ENCODE measurements at places on chromosomes 12 and 14.

GRCh38 chr12:5881666-5882065 lies 63.4 kb downstream of the ANO2 start:
- DNase-seq, result no peak

DNA sequence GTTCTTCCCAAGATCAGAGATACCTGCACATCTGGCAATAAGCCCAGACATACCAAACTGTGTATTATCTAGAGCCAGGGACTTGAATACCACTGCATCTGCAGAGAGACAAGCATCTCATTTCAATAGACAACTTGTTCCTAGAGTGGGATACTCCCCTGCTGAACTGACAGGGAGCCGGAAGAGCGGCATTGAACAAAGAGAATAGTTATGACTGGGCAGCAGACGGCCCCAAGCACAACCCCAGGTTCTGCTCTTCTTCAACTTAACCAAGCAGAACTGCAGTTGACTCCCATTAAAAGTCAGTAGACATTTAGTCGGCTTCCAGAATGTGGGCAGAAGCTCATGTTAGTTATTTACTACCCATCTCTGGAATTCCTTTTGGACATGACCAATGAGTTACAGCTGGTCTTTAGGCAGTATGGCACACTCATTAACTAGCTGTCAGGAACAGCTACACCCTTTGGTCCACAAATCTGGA lies 112.9 kb downstream of the HMGA2 start:
- DNase-seq, result no peak

- DNase-seq, result peak; percentile 33
Observed at GRCh38 chr14:105420101-105420973, 710 bp downstream of the MTA1 start.

- DNase-seq, result no peak
Observed at GRCh38 chr12:12399776-12400305, 43.0 kb downstream of the BORCS5 start.

GRCh38 chr14:95062220-95062619 lies 95.1 kb downstream of the DICER1 start:
- DNase-seq, result no peak

DNA sequence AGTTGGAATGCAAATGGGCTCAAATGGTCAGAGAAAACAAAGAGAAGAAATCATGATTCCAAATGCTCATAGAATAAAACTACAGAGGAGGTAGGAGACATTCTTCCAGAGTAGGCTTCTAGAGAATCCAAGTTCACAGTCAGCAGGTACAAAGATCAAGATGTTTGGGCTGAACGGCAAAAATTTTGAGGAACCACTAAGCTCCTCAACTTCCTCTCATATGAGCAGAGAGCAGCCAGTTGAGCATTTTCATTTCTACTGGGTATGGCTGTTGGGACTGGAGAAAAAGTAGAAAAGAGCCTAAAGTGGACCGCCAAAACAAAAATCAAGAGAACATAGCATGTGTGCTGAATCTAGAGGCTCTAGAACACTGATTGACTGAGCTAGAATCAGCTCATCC lies 73.8 kb upstream of the ARID2 start:
- DNase-seq, result no peak

DNA sequence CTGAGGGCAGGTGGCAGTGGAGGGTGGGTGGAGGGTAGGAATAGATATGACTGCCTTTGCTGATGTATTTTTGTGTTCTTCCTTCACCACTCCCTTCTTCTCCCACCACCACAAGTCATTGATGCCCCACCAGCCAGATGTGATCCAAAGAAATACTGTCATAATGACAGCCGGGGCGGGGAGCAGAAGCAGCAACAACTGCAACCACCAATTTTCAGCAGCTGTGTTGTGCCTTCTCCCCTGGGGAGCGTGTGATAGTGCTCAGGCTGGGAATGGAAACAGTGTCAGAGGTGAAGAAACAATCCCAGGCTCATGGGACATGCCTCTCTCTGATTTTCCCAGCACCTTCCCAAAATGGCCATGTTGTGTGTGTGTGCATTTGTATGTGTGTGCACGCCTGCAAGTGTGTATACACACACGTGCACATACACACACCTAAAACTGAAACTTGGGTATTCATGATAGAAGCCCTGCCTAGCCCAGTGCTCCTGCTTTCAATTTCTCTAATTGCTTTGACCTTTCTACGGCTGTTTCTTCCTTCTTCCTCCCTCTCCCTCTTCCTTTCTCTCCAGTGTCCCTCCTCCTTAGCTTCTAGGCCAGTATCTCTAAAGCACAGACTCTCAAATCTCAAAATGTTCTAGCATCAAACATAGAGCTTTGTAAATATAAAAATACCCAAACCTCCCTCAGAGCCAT lies 299.2 kb upstream of the FKBP4 start:
- no peak for DNase-seq

DNA sequence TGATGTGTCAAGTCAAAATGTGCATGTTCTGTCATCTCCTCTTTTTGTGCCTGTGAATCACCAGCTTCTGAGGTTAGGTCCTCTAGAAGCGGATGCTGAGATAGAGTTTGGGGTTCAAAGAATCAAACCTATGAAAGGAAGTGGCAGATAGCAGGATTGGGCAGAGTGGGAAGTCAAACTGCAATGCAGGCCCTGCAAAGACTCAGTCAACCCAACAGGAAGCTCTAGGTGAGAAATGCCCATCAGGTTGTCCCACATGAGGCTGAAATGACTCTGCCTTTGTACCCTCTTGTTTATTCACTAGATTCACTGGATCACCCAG lies 4.5 kb upstream of the MIA2 start:
- DNase-seq, result no peak

DNA sequence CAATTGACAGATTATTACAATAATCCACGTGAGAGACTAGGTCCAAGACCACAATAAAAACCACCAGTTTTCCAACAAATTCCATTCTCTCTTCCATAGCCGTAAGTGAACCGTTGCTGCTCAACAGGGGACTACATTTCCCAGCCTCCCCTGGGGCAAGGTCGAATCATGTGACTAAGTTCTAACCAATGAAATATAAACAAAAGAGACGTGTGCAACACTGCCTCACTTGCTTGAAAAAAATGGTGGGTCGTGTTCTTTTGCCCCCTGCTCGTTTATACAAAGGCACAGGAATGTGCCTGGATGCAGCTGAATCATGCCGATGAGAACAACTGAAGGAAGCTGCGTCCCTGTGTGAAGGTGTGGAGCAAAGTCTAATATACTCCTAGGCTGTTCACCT lies 51.1 kb downstream of the HSPB8 start:
- no peak for DNase-seq

DNA sequence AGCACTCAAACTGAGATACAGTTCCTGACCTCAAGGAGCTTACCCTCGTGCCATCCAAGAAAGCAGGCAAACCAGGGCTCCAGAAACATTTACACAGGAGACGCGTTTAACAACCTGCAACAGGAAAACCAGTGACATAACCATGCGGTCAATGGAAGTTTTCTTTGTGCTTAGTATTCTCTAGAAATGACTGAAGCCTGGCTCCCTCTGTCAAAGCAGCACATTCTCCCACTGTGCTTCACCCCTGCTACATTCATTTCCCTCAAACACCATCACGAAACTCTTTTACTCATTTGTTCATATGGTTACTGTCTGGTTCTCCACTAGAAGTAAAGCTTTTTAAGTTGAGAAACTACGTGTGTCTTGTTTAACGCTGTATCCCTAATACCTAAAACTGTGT lies 161.3 kb upstream of the CCND2 start:
- DNase-seq, result no peak

GRCh38 chr12:57139796-57140649 lies 7.4 kb downstream of the LRP1-AS start:
- DNase-seq, result peak; percentile 64

- no peak for DNase-seq
Observed at GRCh38 chr14:89707086-89707485, 247.4 kb downstream of the EFCAB11 start.

GRCh38 chr12:89497005-89497404 lies 27.6 kb downstream of the GALNT4 start:
- DNase-seq, result no peak

DNA sequence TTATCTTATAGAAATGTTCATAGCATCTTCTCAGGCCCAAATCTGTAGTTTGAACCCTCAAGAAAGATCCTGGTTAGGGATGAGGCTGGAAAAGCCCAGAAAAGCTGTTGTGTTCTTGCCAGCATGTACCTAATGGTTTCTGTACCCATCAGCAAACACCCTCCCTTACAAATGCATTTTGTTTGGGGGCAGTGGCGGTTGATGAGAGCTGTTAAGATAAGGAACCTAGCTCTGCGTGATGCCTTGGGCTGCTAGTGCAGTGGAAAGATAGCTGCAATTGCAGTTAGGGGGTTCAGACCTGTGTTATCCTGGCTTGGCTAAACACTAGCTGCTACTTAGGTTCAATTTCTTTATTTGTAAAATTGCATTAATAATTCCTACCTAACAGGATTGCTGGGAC lies 3.6 kb downstream of the TPH2 start:
- DNase-seq, result no peak

GRCh38 chr12:6494258-6494743 lies 399 bp downstream of the NCAPD2 start:
- DNase-seq, result no peak

DNA sequence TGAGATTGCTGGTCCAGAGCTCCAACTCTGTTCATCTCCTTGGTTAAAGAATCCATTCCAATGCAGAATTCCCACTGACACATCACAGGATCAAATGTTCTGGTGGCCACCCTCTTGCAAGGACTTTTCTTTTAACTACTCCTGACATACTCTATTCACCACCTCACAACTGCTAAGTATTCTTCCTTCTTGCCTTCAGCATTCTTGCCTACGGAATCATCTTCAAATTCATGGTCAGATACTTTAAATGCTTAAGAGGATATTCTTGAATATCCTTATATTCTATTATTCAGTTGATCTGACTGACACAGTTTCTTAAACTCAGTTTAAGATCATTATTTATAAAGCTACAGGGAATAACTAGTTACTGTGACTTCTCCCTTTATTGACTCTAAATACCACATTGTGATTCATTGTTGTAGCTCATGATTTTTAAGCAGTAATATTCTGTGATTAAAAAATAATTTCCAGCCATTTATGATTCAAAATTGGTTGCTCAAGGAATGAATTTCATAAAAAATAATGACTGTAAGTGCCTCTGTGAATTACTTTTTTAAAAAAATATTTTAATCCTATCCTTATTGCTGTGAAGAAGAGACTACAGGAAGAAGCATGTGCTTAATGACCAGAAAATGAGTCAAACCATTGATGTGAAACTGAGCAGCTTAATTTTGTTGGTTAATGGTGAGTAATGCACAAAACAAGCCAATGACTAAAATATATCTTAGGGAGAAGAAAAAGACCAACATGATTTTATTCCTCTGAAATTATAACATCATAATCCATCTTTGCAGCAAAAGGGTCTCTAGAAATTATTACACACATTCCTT lies 207.1 kb downstream of the PIK3C2G start:
- DNase-seq, result no peak

DNA sequence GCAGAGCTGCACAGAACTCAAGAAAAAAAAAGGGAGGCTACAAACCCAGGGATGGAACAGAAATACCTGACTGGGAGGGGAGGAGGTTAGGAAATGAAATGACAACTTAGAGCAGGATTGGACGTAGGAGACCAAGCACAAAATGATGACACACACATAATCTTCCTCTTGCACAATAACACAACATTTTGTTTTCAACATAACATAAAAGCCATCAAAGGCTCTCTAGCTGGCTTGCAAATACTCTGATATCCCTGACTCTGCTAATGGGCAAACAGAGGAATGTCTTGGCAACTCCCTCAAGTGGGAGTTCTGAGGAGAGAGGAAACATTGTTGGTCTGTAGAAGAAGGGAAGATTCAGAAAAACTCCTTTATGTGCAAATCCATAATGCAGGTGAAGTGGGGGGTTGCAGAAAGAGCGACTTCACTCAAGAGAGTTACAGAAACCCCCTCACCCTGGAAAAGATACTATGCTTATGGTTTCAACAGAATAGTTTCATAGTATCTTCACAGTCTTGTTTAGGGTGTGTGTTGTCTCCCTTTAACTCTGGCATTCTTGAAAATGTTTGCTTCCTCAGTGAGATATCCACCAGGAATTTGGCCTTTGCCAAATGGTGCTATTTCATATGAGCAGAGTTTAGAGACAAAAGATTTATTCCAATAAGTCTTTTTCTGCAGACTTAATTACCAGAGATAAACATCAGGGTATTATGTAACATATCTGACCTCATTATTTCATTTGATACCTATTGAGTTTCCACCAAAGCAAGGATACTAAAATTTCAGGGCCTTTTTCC lies 43.8 kb upstream of the LTBP2 start:
- DNase-seq, result peak; percentile 75

- peak; percentile 97 for DNase-seq
Observed at GRCh38 chr12:65891987-65892481, 67.8 kb downstream of the HMGA2 start.

DNA sequence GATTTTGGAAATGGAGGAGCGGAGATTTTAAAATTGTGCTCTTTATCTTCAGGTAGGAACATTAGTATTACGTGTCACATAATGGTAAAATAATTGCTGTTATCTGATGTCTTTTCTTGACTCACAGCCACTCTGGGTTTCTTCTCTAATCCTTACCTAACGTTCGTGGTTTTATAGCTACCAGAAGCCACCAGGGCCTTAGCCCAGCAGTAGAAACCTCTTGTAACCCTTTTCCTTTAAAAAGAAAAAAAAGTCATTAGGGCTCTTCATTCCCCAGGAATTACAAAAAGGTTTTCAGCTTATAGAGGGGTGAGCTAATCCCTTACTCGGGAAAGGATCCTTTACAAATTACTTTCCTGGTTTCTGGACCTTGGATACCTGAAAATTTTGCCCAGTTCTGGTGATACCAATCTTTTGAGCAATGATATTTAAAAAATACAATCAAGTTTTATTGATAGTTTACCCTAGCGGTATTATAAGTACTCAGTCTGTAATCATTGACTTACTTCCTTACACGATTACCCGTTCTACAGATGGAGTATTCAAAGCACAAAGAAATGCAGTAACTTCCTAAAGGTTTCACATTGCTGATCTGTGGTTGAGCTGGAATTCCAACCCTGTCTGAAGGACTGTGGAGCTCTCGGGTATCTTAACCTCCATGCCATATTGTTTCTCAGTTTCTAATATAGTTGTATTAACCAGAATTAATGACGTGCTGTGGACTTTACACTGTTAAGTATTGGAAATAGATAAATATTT lies 1.6 kb downstream of the GABARAPL1 start:
- peak; percentile 76 for DNase-seq

Measured in adipocyte (in vitro differentiated cells).